ENCODE measurements at places on chromosomes 5 and 9.

- DNase-seq, result no peak
Measured at GRCh38 chr9:70475211-70475610, 60.8 kb upstream of the KLF9 start.

DNA sequence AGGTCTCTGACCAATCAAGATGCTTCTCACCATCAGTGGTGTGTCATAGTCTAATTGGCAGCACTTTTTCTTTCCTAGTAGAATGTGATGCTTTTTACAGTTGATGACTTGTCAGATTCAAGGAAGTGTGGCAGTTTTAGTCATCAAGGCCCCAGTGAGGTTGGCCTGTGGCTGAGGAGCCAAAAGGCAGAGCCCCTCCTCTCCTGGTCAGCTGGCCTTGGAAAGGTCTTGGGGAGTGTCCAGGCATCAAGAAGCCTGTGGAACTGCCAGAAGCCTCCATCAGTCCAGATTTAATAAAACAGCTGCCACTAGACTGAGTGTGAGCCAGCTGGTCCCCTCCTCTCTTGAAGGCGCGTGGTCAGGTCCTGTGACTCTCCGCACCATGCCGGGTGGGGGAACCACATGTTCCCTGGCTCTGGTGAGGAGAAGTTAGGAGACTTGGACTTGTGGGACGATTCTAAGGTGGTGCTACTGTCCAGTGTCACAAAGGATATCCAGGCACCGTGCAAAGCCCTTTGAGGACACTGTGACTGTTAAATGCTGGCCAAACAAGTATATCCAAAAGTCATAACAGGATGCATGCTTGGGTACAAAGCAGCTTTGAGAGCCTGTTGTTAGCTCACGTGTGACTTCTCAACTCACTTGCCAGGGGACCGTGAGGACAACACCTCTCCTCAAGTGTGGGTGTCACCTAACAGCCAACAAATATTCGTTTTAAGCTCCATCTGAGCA, 6.1 kb upstream of the ANGPTL2 start:
- no peak for DNase-seq

DNA sequence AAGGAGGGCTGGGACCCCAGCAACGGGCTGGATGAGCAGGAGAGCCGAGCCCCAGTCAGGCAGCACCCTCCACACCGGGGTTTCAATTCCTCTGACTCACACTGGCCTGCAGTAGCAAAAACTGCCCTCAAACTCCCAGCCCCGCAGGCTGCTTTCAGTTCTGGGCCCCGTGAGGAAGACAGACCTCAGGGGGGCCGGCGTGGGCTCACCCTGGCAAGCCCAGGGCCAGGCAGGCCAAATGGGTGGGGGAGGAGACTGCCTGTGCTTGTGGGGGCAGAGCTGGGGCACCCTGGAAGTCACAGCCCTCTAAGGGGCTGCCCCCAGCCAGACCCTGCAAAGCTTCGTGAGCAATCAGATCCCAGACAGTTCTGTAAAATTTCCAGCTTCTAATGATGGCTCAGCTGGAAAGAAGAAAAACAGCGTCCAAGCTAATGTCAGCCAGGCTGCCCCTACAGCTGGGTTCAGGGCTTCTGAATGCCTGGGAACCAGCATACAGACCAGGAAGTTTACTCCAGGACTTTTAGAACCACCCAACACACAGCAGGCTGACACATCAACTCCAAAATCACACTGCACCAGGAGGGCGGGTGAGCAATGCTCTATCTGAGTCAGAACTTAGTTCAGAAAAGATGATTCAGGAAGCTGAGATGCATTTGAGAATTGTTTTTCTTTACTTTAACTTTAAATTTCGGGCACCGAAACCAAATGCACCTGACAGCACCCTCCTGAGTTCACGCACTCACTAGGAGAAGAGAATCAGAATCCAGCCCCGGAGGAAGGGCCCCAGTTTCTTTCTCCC, 34.7 kb downstream of the LPCAT1 start:
- DNase-seq, result no peak

- no peak for DNase-seq
Measured at GRCh38 chr5:134451225-134451935, 39.7 kb upstream of the CDKN2AIPNL start.

- no peak for DNase-seq
Measured at GRCh38 chr5:94469894-94470329, 148.5 kb downstream of the KIAA0825 start.

- no peak for DNase-seq
Measured at GRCh38 chr5:154520861-154521453, 42.9 kb upstream of the HAND1 start.

- DNase-seq, result no peak
Measured at GRCh38 chr5:150461231-150461630, 11.7 kb upstream of the RPS14 start.
